Adipocyte (in vitro differentiated cells): ENCODE measurements at places on chromosomes 6 and 20.

DNA sequence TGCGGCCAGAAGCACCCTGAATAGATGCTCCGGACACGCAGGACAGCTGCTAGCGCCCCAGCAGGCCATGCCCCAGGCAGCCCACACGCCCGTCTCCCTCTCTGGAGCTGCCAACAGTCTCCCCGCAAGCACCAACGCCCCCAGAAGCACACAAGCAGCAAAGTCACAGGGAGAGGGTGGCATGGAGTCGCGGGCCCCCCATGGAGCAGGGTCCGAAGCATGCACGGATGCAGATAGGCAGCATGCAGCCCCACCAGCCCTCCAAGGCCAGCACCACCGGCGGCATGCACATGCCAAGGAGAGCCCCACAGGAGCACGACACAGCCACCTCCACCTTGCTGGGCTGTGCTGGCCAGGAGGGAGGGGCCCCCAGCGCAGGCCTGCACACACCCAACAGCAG, 53.8 kb downstream of the KCNQ2 start:
- DNase-seq: no peak

- DNase-seq: no peak
Measured at GRCh38 chr6:70351461-70351860, 48.6 kb upstream of the COL9A1 start.

DNA sequence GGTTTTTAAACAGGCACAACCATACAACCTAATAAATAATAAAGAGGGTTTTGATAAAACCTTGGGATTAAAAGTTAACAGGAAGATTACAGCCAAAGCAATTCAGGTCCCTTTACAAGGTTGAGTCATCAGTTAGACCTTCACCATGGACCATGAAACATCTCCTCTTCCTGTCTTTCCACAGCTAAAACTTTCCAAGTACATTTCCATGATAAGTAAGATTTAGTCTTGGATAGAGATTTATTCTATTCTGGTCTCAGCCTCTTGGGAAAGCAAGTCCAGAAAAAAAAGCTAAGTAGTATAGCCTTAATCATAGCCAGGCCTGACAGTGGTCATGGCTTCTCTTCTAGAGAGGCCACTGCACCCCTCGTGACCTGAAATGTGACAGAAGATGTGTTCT, 2.9 kb upstream of the PRSS35 start:
- DNase-seq: peak; percentile 10

- DNase-seq: no peak
Measured at GRCh38 chr6:168589275-168589674, 148.3 kb downstream of the SMOC2 start.

DNA sequence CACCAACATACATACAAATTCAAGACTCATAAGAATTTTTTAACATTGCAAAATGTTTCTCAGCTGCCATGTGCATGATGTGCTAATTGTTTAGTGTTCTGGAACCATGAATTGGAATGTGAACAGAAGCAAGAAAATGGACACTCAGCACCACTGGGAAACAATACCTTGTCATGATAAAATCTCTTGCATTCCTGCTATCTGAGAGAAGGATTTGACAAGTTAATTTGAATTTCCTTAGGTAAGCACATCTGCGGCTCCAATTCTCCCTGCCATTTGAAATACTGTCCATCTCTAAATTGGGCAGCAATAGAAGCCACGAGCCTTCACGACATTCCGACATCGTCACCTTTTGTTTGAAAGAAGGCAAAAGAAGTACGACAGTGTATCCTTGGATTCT, 1104.6 kb upstream of the MAP3K7 start:
- DNase-seq: no peak
